Chondrocyte (in vitro differentiated cells): ENCODE measurements at places on chromosomes 11 and 22. TPM values are rescaled to one million over a fixed set of nuclear protein-coding genes. Genes with fewer than 3 reads are reported as not detected.
A peak's percentile ranks its signal among the peaks of the same experiment; 100 is the strongest.

The CCDC179 gene
- not detected in 3 replicates for total RNA-seq

The NCAM1 gene
- 3.4 to 6.0 TPM (median 3.9 TPM) in 3 replicates for total RNA-seq

The ENTHD1 gene
- total RNA-seq = not detected in 3 replicates

The A4GALT gene
- 5.2 to 23.8 TPM (median 22.0 TPM) in 3 replicates for total RNA-seq

DNA sequence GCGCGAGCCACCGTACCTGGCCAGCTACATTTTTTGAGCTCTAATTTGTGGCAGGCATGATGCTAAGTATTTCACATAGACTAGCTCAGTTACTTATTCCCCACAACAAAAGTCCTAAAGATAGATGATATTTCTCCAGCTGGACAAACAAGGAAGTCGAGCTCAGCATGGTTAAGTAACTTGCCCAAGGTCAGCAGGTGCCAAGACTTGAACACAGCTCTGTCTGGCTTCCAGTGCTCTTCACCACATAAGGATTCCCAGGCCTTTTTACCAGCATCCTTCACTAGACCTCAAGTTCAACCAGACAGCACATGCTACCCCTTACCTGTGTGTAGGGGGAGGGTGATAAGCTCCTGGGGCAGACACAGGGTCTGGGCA lies 177.3 kb upstream of the NCAM1 start:
- no peak overlapping the region for H3K4me3 ChIP-seq
- no peak for DNase-seq
- no peaks in the 10 kb centered on the region for H3K36me3 ChIP-seq
- H3K4me1 ChIP-seq = no peaks in the 10 kb centered on the region
- H3K27ac ChIP-seq = no peak overlapping the region
- peaks cover 4% of the 10 kb centered on the region for H3K27me3 ChIP-seq

DNA sequence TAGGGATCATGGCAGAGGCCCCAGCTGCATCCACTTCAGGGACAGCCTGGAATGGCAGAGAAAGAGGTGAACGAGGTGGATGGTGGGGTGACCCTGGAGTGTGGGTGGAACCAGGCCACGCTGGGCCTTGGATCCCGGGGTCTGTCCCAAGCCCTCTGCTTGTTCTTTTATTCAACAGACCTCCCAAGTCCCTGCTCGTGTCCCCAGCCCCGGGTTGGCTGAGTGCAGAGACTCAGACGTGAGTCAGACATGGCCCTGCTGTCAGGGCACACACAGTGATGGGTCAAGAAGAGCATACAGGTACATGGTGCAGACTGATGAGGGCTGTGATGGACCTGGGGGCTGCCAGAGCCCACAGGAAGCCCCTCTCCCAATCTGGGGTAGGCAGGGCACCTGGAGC lies 6.6 kb downstream of the ARHGAP8 start:
- H3K36me3 ChIP-seq = peaks cover 3% of the 10 kb centered on the region
- peaks cover 43% of the 10 kb centered on the region for H3K27me3 ChIP-seq
- H3K4me3 ChIP-seq = no peak overlapping the region
- peak; percentile 51 for DNase-seq

DNA sequence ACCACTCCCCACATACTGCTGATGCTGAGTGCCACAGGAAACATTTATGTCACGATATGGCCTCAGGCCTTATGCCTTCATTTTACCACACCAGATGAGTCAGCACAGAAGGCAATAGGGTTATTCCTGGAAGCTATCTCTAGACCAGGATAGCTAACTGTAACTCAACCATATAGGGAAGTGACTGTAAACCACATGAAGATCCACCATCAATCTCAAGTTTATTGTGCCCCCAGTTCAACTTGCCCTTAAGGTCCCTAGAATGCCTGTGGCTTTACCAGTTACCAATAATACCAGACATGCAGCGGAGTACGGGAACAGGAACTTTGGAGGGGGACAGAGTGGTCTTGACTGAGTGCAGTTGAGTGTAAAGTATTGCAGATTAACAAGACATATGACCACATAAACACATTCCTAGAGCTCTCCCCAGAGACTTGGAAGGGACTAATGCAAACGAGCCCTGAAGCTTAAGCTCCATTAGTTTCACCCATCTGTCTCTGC lies 180.9 kb downstream of the KIF18A start:
- peaks cover 23% of the 10 kb centered on the region for H3K4me1 ChIP-seq
- no peaks in the 10 kb centered on the region for H3K27me3 ChIP-seq
- no peak for DNase-seq
- no peak overlapping the region for H3K4me3 ChIP-seq
- no peak overlapping the region for H3K27ac ChIP-seq

DNA sequence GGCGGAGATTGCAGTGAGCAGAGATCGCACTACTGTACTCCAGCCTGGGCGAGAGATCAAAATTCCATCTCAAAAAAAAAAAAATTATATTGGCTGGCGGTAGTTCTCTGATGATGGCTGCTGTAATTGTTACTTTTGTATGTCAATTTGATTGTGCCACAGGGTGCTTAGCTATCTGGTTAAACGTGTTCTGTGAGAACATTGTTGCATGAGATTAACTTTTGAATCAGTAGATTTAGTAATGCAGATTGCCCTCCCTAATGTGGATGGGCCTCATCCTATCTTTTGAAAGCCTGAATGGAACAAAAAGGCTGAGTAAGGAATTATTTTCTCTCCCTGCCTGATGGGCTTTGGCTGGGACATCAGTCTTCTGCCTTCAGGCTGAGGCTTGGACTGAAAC lies 654.2 kb downstream of the OPCML start:
- H3K27me3 ChIP-seq = no peaks in the 10 kb centered on the region
- no peaks in the 10 kb centered on the region for H3K36me3 ChIP-seq
- H3K4me1 ChIP-seq = peaks cover 27% of the 10 kb centered on the region
- no peak overlapping the region for H3K4me3 ChIP-seq
- no peak overlapping the region for H3K27ac ChIP-seq

- no peaks in the 10 kb centered on the region for H3K27me3 ChIP-seq
- no peaks in the 10 kb centered on the region for H3K36me3 ChIP-seq
- DNase-seq = no peak
- no peak overlapping the region for H3K4me3 ChIP-seq
These were observed 63.7 kb upstream of the EED start for GRCh38 chr11:86180851-86181250.

DNA sequence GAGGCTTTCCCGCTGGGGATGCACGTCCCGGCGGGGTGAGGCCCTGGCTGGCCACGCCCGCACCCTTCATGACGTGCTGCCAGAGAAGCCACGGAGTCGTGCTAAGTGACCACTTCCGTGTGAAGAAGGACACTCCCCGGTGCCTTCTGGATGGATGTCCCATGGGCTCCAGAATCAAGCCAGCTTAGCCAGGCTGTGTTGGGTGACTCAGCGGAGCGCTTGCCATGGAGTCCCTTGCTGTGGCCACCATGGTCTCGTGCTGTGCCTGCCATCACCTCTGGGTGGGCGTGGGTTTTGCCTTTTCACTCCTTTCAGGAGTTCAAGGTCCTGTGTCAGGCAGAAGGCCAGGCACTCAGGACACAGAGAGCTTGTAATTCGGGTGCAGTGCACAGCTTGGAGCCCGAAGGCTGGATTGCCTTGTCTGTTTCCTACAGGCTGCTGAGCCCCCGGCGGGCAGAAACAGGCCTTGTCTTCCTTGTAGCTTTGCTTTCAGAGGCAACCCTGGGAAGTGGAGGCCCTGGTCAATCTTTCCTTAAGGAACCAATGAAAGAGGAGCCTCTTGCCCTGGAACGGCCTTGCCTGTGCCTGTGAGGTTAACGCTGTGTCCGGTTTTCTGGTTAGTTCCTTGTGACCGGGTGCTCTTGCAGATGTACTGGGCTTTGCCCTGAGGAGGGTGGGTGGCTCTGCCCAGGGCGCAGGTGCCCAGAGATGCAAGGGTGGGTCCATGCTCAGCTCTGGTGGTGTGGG lies 268.6 kb downstream of the TBC1D22A start:
- DNase-seq = peak; percentile 72
